Ecto neural progenitor cell (in vitro differentiated cells): ENCODE measurements at places on chromosomes 4 and X.

- no peak for DNase-seq
Observed at GRCh38 chrX:116284400-116284799, 113.9 kb downstream of the AGTR2 start.

- DNase-seq, result no peak
Observed at GRCh38 chr4:124321364-124321763, 391.2 kb downstream of the ANKRD50 start.

DNA sequence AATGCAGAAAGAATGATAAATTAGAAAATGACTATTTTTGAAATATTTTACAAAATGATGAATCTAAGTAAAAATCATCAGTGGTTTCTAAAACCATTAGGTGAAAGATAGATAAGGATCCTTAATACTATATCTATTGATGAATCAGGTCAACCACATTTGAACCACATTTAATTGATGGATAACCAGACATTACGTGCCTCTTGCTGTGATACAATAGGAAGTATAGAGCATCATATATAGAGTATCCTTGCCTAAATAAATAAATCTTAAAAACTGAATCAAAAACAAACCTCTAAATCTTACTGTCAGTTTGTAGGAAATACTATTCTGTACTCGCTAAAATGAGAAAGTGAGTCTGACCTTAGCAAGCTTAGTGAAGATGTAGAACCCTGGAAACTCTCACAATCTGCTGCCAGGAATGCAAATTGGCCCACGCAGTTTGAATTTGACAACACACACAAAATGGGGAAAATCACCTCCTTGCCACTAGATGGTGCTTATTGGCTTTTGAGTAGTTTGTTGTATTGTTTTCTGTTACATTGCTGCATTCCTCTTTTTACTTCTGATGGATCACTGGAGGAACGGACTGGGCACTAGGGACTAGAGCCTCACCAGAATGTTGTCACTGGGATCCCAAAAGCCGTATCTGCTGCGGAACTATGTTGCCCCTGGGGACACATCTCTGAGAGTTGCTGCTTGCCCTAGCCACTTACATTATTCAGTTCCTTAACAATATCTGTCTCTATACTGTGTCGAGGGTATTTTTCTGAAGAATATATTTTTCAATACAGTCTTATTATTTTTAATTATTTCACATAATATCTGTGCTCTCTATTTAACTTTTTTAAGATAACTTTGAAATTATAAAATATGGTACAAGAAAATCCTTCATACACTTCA, 25.4 kb upstream of the SLAIN2 start:
- no peak for DNase-seq

DNA sequence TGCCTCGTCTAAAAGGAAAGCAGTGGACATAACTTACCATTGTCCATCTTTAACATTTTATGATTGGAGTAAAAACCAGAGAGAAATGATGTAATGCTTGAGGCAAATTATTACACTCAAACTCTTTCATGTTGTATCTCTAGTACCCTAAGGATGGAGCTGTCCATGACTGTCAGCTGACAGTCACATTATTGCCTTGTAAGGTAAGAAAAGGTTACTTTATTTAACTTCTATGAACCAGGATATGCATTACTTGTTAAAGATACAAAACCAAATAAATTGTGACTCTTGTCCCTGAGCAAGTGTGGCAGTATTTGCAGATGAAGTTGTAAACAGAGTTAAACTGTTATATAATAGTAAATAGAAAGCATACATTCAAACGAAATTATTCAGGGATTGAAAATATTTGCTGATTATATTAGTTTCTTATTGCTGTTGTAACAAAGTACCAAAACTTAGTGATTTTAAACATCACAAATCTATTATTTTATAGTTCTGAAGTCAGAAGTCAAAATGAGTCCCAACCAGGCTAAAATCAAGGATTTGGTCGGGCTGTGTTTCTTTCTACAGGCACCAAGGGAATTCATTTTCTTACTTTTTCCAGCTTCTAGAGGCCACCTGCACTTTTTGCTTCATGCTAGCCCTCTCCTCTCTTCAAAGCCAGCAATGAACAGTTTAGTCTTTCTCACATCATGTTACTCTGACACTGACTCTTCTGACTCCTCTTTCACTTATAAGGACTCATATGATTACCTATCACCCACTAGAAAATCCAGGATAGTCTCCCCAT, 113.8 kb downstream of the CEP44 start:
- DNase-seq, result no peak

DNA sequence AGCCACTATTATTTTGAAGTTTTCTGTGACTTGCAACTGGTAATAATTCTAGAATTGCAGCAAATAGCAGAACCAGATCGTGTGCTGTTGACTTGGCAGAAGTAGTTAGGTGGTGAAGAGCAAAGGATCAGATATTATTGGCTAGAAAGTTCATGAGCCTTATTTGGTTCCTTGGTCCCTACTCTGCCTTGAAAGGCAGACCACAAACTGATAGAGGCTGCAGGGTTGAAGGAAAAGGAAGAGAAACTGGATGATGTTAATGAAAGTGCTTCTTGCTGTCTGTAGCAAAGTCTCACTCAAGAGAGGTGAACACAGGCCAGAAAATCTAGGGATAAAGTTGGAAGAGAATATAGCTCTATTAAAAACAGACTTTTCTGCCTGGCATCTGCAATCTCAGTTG, 41.2 kb upstream of the RNF150 start:
- DNase-seq, result no peak

- DNase-seq, result no peak
Observed at GRCh38 chr4:163816494-163816893, 322.0 kb downstream of the TMA16 start.
